ENCODE measurements at places on chromosomes 3 and 15.

DNA sequence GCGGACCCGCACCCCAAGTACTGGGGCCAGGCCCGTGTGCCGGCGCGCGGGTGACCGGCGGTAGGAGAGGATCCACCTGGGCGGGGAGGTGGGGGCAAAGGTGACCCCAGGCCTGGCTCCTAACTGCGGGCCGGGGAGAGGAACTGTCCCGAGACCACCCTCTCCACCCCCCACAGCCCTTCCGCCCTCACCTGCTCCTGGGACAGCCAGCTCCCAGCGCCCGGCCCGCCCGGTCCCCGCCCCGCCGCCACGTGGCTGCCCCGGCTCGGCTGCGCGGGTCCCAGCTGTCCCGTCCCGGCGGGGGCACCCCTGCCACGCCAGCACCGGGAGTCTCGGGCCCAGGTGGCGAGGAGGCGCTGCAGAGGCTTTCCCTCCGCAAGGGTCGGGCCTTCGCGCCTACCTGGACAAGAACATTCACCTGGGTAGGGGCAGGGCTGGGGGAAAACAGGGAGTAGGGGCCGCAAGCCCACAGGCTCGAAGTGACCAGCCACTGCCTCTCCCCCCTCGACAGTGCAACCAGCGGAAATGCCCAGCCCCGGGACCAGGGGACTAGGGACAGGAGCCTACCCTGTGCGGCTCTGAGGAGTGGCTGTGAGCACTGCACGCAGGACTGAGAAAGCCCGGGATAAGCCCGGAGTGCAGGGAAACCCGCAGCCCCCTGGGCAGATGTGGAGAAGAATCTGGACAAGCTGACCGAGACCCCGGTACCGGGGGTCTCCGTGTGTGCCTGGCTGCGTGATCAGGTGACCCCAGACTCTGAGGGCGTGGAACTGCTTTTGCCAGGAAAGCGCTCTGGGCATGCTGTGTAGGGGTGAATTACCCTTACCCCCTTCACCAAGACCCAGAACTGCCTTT, at the start of gene SLC12A8:
SLC12A8 (minus strand) TSS at position 240 of the 855 bp plus-strand sequence. CDS start 1,399 bp downstream, outside the sequence.
- no peak for DNase-seq

DNA sequence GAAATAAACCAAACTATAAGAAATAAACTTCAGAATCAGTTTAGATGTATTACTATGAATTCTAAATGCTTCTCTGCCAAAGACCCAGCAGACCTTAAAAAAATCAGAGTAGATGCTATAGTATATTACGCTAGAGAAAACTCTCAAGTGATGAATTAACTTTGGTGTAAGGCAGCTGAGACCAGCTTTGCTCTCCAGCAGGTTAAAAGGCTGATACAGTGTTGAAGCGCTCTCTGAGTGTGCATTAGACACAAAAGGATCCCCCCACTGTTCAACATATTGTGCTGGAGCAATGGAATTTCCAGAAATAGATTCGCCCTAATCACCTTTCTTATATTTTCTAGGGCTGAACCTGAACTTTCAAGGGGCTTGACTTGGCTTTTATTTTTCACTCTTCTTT, 190.0 kb downstream of the EFHB start:
- no peak for DNase-seq

GRCh38 chr15:96586901-96587300, 256.4 kb downstream of the NR2F2 start:
- no peak for DNase-seq

DNA sequence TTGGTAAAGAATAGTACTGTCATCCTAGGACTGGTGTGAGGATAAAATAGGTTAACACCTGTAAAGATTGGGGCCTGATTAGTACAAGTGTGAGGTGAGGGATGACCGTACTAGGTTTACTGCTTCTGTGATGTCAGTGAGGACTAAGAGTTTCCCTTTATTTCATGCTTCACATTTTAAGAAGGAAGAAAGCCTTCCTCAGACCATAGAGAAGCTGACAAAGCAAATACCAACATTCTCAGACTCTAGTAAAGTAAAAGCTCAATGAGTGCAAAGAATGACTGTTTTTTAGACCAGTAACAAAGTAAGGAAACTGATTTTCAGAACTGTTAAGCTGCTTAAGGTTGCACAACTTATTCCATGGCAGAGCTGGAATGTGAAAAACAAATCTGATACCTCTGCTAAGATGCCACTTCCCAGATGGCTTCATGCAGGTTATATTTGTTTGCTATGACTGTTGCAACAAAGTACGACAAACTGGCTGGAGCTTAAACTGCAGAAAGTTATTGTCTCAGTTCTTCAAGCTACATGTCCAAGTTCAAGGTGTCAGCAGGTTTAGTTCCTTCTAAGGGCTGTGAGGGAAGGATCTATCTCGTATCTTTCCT, 354.9 kb downstream of the RSL24D1 start:
- DNase-seq = no peak

DNA sequence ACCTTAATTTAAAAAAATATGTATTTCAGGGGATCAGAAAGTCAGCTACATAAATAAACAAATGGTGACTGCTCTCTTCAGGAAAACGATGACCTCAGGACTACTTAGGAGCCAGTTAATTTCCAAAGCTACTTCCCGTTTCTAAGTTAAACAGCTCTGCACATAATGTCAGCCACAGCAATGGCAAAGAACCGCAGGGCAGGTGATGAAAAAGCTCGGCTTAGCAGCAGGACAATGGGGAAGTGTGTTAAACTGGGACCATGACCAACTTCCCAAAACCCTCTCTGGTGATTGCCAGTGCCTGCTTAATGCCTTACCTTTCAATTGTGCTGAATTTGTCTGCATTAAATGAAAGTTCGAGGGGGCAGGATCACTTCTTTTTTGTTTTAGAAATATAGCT, 258.9 kb downstream of the FHIT start:
- DNase-seq = no peak
